ENCODE measurements at places on chromosomes 5 and 9. TPM values are rescaled to one million over a fixed set of nuclear protein-coding genes. Genes with fewer than 3 reads are reported as not detected.

Gene PCA3
- total RNA-seq: not detected

Gene RORB
- total RNA-seq: not detected

Gene DAB2
- total RNA-seq: 9.3 TPM

Gene SLC22A4
- 4.9 TPM for total RNA-seq

Gene PCDHGC4
- total RNA-seq: not detected

Gene C5
- total RNA-seq: 10.4 TPM

Gene HABP4
- 15.8 TPM for total RNA-seq

Gene CCDC192
- total RNA-seq: not detected

Gene ASTN2
- total RNA-seq: 4.4 TPM

Gene STKLD1
- 0.73 TPM for total RNA-seq

Gene DOCK8
- total RNA-seq: 0.31 TPM

Gene F2RL2
- total RNA-seq: 4.7 TPM

Gene KIF12
- total RNA-seq: 2.3 TPM

Gene SLC6A7
- 0.02 TPM for total RNA-seq

Gene IL5
- total RNA-seq: 0.47 TPM

Gene ECSCR
- total RNA-seq: not detected

Gene NOL8
- total RNA-seq: 29.4 TPM
